ENCODE measurements at places on chromosomes 13 and 19.

- no peak for DNase-seq
Observed at GRCh38 chr13:42815681-42816080, 34.3 kb downstream of the FAM216B start.

GRCh38 chr13:35164324-35164932 lies 222.4 kb downstream of the NBEA start:
- DNase-seq, result no peak

DNA sequence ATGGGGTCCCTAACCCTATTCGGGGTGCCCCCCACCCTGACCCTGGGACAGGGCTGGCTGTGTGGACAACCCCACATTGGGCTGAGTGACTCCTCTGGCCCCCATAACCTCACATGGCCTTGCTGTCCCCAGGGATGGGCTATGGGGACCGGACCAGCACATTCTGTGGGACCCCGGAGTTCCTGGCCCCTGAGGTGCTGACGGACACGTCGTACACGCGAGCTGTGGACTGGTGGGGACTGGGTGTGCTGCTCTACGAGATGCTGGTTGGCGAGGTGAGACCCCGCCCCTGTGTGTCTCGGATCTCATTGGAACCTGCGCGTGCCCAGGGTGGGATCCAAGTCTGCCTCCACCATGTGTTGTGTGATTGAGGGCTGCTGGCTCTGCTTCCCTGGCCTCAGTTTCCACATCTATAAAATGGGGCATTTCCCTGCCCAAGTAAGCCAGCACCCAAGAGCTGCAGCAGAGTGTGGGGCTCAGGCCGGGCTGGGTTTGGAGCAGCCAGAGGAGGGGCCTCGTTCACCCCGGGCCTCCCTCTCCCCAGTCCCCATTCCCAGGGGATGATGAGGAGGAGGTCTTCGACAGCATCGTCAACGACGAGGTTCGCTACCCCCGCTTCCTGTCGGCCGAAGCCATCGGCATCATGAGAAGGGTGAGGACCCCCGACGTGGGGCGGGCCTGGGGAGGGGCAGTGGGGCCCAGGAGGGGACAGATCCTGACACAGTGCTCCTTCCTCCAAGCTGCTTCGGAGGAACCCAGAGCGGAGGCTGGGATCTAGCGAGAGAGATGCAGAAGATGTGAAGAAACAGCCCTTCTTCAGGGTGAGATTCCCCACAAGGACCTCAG lies 4.9 kb downstream of the PTGER1 start:
- DNase-seq, result no peak

GRCh38 chr19:30557212-30557611 lies 185.0 kb downstream of the ZNF536 start:
- DNase-seq, result no peak

- no peak for DNase-seq
Observed at GRCh38 chr13:49217962-49218492, 2.1 kb upstream of the MLNR start.

Measured in stimulated activated CD4-positive, alpha-beta T cell treated with anti-CD3 and anti-CD28 coated beads, Interleukin-1b, Interleukin-23, amount 100 ng/mL, for 1 hour (primary cell).